ENCODE measurements at places on chromosomes 2 and 18.

GRCh38 chr18:14097761-14098160 lies 34.5 kb downstream of the ZNF519 start:
- no peaks in the 10 kb centered on the region for H3K36me3 ChIP-seq
- no peak for DNase-seq
- no peak overlapping the region for H3K4me3 ChIP-seq
- H3K27me3 ChIP-seq: no peaks in the 10 kb centered on the region

DNA sequence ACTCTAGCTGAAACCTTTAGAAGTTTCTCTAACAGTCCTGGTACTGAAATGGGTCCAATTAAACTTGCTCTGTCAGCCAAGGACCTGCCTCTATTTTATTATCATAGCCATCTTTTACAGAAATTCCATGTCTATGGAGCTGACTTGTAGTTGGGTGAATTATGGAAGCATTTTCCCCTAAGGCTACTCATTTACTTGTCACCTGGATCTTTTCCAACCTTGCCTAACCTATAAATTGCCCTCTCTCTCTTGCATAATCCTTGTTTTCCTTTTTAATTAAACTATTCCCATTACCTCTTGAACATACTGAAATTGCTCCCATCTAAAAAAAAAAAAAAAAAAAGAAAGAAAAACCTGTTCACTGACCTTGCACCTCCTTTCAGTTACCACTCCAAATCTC lies 74.6 kb upstream of the DOK6 start:
- H3K27ac ChIP-seq: no peak overlapping the region
- H3K36me3 ChIP-seq: no peaks in the 10 kb centered on the region
- H3K4me3 ChIP-seq: no peak overlapping the region
- DNase-seq: no peak
- no peaks in the 10 kb centered on the region for H3K4me1 ChIP-seq

GRCh38 chr2:23944527-23944926 lies 4.3 kb downstream of the UBXN2A start:
- DNase-seq: no peak
- H3K27ac ChIP-seq: peak overlapping the region; percentile 84
- H3K27me3 ChIP-seq: no peaks in the 10 kb centered on the region

- H3K27ac ChIP-seq: no peak overlapping the region
- no peaks in the 10 kb centered on the region for H3K4me1 ChIP-seq
- no peak overlapping the region for H3K4me3 ChIP-seq
- no peaks in the 10 kb centered on the region for H3K36me3 ChIP-seq
Measured at GRCh38 chr2:118065015-118065706, 23.1 kb upstream of the INSIG2 start.

DNA sequence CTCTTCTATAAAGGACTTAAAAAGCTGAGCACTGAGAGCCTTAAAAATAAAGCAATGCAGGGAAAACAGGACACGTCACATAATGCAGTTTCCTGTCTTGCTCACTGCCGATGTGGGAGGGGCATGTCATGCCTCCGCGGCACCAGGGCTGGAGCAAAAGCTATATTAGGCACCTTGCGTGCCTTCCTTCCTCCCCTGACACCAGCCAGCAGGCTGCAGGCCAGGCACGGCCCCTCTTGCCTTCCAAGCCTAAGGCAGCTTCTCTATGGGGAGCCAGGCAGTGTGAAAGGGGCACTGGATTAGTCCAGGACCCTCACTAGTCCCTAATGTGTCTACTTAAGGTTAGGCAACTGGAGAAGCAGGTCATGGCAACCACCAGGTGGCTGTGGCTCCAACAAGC lies 26.3 kb downstream of the MRPL35 start:
- no peak overlapping the region for H3K4me3 ChIP-seq
- DNase-seq: no peak
- no peaks in the 10 kb centered on the region for H3K27me3 ChIP-seq
- no peak overlapping the region for H3K27ac ChIP-seq
- no peaks in the 10 kb centered on the region for H3K36me3 ChIP-seq

DNA sequence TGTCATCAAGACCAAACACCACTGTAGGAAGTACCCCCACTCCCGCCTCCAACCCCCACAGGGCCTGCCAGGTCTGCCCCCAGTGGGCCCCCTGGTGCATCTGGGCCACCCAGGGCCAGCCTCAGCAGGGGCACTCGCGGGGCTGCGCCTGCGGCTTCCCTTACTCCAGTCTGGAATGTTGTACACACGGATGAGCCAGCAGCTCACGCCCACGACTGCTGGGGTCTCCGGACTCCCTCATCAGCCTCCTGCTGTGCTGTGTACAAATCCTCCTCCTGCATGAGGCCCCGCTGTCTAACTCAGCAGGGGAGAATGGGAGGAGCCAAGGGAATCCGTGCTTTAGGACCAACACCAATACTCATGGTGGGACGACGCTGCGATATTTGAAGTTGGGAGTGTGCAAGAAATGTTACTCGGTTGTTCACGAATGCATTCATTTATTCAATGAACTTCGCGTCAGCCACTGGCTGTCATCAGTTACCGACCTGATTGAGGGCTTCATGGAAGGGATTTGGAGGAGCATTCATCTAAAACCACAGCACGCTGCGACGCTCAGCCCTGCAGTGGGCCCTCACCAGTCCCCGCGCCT lies 654 bp upstream of the ASB1 start:
- peak overlapping the region; percentile 86 for H3K27ac ChIP-seq
- H3K27me3 ChIP-seq: no peaks in the 10 kb centered on the region
- no peak for DNase-seq
- H3K4me3 ChIP-seq: peak overlapping the region; percentile 77

DNA sequence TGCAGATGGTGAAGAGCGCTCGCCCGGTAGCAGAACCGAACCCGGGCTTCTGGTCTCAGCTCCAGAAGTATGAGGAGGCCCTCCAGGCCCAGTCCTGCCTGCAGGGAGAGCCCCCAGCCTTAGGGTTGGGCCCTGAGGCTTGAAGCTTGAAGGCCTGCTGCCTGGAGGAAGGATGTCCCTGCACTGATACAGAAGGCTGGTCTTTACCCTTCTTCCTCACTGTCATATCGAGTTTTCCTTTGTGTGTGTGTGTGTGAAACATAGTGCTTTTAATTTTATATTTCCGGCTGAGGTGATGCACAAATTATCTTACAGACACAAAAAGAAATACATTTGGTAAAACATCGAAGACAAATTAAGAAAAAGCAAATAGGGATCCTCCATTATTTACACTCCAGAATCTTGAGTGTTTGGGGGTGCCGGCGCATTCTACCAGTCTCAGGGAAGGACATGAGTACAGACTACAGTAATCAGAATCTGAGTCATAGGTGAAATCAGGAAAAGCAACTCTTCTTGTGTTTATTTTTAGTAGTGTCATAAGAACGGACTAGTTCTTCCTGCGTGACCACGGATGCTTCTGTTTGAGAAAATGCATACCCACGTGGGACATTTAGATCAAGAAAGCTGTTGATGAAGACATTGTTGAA lies 1.3 kb downstream of the DUSP28 start:
- no peaks in the 10 kb centered on the region for H3K27me3 ChIP-seq
- H3K4me1 ChIP-seq: peaks cover 40% of the 10 kb centered on the region
- peak overlapping the region; percentile 92 for H3K27ac ChIP-seq
- no peaks in the 10 kb centered on the region for H3K36me3 ChIP-seq
- peak overlapping the region; percentile 73 for H3K4me3 ChIP-seq

DNA sequence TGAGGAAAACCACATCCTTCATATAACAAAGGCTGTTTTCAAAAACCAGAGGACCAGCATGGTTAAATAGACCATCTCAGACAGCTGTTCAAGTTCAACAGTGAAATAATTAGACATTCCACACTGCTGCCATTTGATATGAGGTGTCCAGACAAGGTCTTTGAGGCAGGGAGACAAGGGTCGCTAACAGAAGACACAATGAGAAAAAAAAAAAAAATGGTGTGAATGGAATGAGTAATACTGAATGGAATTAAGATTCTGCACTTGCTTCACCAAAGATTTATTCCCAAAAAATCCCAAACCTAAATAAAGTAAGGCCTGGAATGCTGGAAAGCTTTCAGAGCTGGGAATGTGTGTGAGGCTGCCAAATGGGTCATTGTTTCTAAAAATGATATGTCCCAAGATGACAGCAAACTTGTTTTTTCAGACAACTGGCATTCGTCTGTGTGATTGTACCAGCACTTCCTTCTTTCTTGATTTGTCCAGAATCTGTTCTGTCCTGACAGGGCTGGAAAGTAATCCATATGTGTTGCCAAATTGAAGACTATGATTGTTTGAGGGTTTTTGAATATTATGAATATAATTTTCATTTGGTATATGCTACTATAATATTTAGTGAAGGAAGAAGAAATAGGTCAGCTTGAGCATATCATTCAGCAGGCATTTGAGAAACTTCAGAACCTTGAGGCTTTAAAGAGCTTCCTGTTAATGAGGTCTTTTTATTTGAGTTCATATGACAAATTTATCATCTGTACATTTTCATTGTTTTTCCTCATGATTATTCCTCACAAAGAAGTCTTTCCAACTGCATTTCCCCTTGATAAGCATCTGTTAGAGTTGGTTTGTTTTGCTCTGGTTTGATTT lies 85.2 kb upstream of the ITGA4 start:
- H3K27me3 ChIP-seq: no peaks in the 10 kb centered on the region
- no peak overlapping the region for H3K4me3 ChIP-seq
- peak overlapping the region; percentile 72 for H3K27ac ChIP-seq
- DNase-seq: no peak
- peaks cover 42% of the 10 kb centered on the region for H3K4me1 ChIP-seq

- peak overlapping the region; percentile 8 for H3K27ac ChIP-seq
- DNase-seq: no peak
- H3K4me3 ChIP-seq: no peak overlapping the region
- peaks cover 14% of the 10 kb centered on the region for H3K4me1 ChIP-seq
- H3K27me3 ChIP-seq: no peaks in the 10 kb centered on the region
Measured at GRCh38 chr2:38823386-38823785, 45.4 kb downstream of the GEMIN6 start.

GRCh38 chr2:33246432-33246831 lies 230.0 kb upstream of the RASGRP3 start:
- peaks cover 26% of the 10 kb centered on the region for H3K36me3 ChIP-seq
- no peak for DNase-seq
- H3K4me3 ChIP-seq: no peak overlapping the region
- H3K27me3 ChIP-seq: no peaks in the 10 kb centered on the region
- H3K27ac ChIP-seq: no peak overlapping the region

GRCh38 chr18:47752796-47753645 lies 177.4 kb downstream of the SMAD2 start:
- no peak overlapping the region for H3K4me3 ChIP-seq
- H3K27ac ChIP-seq: no peak overlapping the region
- H3K36me3 ChIP-seq: no peaks in the 10 kb centered on the region
- H3K4me1 ChIP-seq: no peaks in the 10 kb centered on the region
